Left colon (tissue), 2 donors: ENCODE measurements at places on chromosomes 1 and 21.

DNA sequence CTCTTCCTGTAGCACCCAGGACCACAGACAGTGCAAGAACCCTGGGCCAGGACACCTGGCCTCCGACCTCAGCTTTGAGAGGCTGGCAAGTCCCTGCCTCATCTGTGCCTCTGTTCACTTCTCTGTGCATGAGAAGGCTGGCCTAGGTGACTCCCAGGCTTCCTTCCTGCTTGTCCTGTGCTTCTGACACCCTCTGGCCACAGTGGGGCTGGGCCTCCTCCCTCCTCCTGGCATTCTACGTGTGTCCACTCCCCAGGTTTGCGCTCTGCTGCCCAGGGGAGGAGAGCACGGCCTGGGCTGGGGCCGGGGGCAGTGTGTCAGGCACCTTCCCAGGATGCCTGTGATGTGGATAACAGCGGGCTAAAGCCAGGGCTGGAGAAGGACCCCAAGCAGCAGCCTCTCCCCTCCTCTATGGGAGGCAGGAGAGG is 30.3 kb upstream of the PKP1 start:
- DNase-seq, result no peak

DNA sequence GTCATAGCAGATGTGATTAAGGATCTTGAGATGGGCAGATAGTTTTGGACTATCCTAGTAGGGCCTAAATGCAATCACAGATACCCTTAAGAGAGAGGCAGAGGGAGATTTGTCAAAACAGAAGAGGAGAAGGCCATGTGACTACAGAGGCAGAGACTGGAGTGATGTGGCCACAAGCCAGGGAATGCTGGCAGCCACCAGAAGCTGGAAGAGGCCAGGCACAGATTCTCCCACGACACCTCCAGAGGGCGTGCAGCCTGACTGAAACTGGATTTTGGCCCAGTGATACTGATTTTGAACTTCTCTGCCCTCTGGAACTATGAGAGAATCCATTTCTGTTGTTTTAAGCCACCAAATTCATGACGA is 52.1 kb upstream of the EPS8L3 start:
- no peak for DNase-seq

GRCh38 chr1:48109390-48110013 is 112.3 kb upstream of the TRABD2B start:
- no peak for DNase-seq

DNA sequence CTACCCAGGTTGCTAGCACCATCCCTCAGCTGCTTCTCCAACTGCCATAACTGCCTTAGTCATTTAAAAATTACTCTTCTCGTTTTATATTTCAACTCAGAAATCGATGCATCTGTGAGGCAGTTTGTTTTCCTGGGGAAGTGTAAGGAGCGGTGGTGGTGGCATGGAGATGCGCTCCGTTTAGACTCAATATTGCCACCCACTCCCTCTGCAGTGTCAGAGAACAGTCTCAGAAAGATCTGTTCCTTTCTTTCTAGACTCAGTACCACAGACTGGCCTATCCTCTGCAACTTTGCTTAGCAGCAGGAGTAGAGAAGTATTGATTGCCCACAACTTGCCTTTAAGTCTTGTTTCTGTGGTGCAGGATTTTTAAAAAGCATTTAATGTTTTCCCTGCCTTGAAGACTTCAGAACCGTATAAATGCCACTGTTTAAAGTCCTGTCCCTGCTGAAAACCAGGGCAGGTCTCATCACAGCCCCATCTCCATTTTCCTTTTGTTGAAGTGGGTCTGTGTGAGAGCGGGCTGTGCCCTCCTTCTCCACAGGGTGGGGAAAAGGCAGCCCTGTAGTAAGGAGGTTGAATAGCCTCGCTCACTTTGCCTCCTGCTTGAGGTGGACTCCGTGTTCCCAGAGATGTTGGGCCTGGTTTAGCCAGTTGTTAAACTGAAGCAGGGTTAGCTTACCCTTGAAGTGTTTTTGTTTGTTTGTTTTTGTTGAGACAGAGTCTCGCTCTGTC is 105.2 kb downstream of the NFIA start:
- DNase-seq, result no peak

DNA sequence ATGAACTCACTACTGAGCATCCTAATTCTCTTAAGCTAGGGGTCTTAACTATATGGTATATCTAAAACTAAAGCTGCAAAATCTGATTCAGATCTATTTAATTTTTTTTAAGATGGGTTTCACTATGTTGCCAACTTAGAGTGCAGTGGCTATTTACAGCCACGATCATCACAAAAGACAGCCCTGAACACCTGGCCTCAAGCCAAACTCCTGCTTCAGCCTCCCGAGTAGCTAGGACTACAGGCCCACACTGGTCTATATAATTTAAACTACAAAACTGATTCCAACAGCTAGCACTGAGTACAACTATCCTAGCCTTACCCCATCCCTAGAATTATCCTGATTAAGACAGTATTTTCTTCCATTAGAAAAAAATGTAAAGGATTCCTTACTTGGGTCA is 37.1 kb downstream of the EIF4G3 start:
- DNase-seq, result no peak

DNA sequence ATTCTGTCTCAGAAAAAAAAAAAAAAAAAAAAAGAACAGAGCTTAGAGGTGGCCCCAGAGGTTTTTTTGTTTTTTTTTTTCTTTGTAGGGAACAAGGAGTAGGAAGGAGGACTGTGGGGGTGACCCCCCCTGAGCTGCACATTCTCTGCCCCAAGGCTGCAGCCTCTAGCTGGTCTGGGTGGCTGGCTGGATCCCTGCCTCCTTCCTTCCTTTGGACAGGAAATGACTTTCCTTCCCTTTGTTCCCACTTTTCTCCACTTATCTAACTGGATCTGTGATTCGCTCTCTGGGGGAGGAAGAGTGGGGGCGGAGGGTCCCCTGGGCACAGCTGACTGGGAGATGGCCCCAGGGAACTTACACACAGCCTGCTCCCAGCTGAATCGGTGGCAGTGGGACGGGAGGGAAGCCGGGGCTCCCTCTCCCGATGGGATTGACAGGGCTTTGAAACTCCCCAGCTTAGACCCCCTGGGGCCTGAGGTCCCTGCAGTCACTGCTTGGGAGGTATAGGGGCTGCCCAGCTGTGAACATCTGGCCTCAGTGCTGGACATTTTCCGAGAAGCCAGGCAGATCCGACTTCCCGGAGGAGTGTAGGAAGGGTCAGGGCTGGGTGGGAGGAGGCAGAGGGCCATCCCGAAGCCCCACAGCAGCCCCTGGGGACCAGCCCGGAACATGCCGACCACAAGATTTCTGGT is 2.1 kb downstream of the FBLIM1 start:
- DNase-seq, result no peak

GRCh38 chr1:66654643-66655042 is 97.6 kb upstream of the DYNLT5 start:
- DNase-seq, result no peak
